AG04449 (cell line): ENCODE measurements at places on chromosomes 12 and 14.

DNA sequence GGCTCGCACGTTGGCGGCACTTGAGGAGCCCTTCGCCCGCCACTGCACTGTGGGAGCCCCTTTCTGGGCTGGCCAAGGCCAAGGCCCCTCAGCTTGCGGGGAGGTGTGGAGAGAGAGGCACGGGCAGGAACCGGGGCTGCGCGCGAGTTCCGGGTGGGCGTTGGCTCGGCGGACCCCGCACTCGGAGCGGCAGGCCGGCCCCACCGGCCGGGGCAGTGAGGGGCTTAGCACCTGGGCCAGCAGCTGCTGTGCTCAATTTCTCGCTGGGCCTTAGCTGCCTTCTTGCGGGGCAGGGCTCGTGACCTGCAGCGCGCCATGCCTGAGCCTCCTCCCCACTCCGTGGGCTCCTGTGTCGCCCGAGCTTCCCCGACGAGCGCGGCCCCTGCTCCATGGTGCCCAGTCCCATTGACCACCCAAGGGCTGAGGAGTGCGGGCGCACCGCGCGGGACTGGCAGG is 71.6 kb upstream of the CNTN1 start:
- DNase-seq, result no peak

- DNase-seq, result no peak
Measured at GRCh38 chr14:77036484-77037214, 8.1 kb upstream of the IRF2BPL start.

- no peak for DNase-seq
Measured at GRCh38 chr14:51867741-51868140, 7.3 kb downstream of the GNG2 start.

GRCh38 chr14:64952598-64953309 is 10.2 kb upstream of the GPX2 start:
- DNase-seq, result no peak

GRCh38 chr12:76878099-76878898 is 520 bp downstream of the CSRP2 start:
- DNase-seq, result no peak

GRCh38 chr14:90274019-90274418 is 17.7 kb downstream of the PSMC1 start:
- no peak for DNase-seq

- peak; percentile 9 for DNase-seq
Measured at GRCh38 chr12:5588176-5588575, 156.3 kb downstream of the NTF3 start.

- DNase-seq, result no peak
Measured at GRCh38 chr14:97581016-97581415, 783.8 kb downstream of the VRK1 start.

DNA sequence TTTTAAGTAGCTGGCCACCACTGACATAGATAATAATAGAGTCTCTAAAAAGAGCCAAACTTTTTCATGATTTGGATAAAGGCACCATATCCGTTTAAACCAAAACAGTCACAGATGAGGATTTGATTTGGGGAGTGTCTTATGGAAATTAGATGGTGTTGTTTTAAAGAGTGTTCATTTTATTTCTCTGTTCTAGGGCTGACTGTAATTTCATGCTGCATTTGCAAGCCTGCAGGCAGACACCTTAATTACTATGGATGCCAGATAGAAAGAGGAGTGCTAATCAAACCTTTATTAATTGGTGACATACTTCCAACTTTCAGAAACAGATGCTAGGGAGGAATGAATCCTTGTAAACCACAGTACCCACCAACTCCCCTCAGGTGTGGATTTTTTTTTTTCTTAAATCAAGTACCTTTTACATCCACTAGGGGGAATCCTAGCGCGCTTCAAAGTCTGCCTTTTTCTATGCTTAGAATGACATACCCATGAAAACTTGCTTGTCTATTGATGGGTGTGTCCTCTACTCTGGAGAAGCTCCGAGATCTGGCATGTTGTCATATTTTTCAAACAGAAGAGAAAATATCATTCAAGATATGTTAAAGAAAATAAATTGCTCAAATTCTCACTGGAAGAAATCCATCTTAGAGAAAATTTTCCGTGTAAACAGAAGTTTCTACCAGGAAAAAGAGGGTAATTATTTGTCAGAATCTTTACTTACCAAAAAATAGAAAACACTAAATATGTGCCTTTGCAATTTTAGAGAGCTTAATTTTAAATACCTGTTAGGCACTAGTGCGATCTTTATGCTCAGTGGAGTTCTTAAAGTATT is 14.2 kb upstream of the PLXNC1 start:
- peak; percentile 3 for DNase-seq

DNA sequence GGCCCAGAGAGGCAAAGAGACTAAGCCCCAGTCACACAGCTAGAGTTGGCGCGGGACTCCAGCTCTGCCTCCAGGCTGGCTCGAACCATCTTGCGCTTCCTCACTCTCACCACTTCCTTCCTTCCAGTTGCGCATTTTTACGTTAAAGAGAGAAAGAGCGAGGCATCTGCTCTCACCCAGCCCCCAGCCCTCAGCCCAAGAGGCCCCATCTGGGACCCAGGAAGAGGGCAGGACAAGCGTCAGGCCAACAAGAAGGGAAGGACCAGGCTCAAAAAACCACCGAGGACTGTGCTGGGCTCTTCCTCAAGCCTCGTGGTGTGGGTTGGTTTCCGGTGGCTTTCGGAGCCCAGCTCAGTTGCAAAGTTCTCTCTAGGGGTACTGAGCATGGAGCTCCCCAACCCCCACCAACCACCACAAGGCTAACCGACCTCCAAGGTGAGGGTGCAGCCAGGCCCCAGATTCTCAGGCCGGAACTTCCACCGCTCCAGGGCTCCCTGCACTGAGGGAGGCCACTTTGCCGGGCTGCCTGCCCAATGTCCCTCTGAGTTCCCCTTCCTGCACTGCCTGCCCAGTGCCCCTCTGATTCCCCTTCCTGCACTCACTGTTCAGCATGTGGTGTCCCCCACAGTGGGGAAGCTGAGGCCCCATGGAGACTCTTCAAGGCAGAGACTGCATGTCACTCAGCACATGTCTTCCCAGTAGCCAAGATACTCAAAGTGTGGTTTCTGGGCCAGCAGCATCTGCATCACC is 35.9 kb downstream of the TESC start:
- no peak for DNase-seq

- DNase-seq, result no peak
Measured at GRCh38 chr12:49618576-49618975, 4.8 kb upstream of the PRPF40B start.

GRCh38 chr12:98456576-98457573 is 58.5 kb upstream of the TMPO start:
- DNase-seq, result no peak

GRCh38 chr14:89232265-89233070 is 184.6 kb downstream of the FOXN3 start:
- DNase-seq, result no peak

DNA sequence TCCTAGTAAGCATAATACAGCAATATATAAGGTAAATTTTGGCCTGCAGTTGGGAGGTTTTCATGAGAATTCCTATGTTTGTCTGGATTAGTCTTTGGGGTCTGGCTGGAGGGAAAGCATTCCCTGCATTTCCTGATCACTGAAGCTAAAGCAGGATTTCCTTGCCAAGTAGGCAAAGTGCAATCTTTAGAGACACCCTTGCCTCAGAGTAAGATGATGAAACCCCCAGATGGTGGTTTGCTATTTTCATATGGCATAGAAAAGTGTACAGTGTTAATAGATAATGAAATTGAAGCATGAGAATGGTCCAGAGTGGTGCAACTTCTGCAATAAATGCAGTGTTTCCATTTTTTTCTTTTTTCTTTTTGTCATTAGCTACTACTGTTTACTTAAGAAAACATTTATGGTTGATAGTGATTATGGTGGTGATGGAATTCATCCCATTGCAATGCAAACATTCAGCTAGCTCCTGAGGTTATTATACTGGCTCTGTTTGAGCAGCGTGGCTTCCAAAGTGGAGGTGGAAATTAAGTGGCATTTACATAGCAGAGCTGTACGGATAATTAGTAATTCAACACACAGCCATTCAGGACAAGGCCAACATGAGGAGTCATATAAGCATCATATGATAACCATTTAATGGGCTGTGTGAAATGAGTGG is 276.3 kb downstream of the DUSP6 start:
- no peak for DNase-seq

DNA sequence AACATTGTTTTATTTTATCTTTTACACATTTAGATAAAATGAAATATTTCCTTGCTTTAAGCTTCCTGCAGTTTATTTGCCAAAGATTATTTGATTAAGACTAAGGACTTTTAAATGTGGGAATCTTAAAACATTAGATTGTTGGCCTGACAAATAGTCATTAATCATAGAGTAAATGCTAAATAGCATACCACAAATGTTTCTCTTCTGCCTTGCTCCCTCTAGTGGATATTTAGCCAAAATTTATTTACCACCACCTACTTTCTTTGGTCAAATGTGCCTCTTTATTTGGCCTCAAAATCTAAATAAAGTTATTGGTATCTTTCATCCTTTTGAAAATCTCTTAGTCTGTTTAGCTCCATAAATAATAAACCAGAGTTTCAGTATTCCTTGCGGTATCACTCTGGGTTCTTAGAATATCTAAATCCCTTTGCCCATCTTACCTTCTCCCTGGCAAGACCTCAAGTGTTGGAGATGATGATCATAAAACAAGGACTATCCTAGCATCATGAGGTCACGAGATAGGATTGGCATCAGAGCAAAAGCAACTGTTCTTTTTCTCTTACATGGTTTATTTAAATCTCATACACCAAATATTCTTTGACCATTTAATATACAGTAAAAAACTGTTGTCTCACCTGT is 150.6 kb upstream of the AEBP2 start:
- no peak for DNase-seq

GRCh38 chr12:59698600-59698999 is 102.8 kb downstream of the SLC16A7 start:
- DNase-seq, result peak; percentile 44

DNA sequence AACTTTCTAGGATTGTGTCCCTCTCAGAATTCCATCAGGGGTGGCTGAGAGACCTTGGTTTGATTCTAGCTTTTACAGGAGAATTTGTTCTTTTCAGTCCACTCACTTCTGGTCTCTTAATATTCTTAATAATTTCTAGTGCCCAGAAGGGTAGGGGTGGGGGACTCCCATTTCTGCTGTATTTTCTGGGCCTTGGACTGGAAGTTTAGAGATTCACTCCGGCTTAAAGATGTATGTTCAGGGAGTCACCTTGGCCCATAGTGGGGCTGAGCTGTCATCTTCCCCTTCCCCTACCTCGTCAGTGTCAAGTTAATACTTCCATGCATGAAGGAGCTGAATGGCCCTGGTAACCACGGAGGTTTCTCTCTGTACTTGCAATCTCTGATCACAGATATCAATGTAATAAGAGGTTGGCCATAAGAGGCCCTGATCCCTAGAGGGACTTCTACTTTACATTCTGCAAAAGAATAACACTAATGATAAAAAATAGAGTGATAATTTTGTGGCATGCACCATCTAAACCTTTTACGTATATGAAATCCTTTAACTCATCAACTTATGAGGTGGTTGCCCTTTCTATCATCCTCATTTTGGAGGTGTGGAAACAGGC is 6.7 kb downstream of the KRT81 start:
- no peak for DNase-seq
